ENCODE measurements at places on chromosomes 4 and X.

DNA sequence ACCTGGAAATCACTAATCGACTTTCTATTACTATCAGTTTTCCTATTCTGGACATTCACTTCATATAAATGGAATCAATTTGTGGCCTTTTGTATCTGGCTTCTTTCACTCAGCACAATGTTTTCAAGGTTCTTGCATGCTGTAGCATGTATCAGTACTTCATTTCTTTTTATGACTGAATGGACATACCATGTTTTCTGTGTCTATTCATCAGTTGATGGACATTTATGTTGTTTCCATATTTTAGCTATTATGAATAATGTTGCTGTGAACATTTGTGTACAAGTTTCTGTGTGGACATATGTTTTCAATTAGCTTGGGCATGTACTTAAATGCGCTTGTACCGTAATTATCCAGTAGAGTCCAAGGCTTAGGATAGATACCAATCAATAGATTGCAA, 19.9 kb upstream of the RELL1 start:
- DNase-seq, result no peak

GRCh38 chr4:138999666-139000065, 15.9 kb upstream of the NOCT start:
- DNase-seq, result no peak

DNA sequence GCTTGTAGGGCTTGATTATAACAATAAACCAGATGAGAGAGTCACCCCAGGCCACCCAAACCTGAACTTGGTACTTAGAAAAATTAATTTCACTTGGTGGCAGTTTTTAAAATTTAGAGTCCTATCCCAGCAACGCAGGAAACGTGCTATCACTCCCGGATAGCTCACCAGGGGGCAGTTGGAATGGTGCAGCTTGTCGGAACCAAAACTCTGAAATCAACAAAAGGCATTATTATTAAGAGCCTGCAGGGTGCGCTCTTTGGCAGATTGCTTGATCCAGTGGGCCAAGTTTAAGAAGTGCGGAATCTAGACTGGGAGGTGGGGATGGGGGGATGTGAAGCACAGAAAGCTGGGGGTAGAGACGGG, 2.4 kb downstream of the FRAS1 start:
- DNase-seq, result no peak

- no peak for DNase-seq
Observed at GRCh38 chrX:153625271-153626024, 21.6 kb upstream of the DUSP9 start.

GRCh38 chrX:53116101-53116500, 22.2 kb downstream of the KANTR start:
- DNase-seq, result no peak

- DNase-seq, result no peak
Observed at GRCh38 chrX:6041630-6042029, 187.0 kb downstream of the NLGN4X start.

- DNase-seq, result no peak
Observed at GRCh38 chr4:128517739-128518510, 230.3 kb upstream of the PGRMC2 start.

DNA sequence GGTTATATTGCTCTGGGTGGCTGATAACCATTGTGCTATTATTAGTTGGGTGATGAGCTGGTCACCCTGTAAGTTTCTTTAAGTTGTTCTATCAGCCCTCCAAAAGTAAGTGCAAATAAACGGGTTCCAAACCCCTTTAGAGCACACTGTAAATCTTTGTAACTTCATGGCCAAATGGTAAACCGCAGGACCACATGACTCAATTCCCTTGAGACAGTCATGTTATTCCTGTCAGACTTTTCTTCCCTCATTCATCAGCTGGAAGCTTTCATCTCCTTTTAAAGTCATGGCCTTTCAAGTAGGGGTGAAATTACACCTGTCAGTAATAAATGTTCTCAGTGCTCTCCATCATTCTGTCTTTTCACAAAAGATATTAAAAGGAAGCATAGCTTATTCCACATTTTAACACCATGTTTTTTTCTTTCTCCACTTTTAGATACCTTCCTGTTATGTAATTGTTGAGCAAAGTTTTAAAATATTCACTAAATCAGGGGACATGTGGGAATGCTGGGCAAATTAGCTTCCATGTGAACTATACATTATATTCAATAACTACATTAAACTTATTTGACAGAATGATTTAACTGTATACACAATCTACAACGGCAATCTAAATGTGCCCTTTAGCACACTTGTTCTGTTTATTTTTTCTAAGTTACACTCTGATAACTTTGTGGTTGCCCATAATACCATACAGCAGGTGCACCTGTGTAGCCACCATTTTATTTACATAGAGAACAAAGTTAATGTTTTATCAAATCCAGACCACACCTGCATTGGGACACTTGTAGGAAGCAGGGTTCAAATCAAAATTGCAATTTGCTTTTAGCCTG, 275.5 kb downstream of the CFAP299 start:
- no peak for DNase-seq

DNA sequence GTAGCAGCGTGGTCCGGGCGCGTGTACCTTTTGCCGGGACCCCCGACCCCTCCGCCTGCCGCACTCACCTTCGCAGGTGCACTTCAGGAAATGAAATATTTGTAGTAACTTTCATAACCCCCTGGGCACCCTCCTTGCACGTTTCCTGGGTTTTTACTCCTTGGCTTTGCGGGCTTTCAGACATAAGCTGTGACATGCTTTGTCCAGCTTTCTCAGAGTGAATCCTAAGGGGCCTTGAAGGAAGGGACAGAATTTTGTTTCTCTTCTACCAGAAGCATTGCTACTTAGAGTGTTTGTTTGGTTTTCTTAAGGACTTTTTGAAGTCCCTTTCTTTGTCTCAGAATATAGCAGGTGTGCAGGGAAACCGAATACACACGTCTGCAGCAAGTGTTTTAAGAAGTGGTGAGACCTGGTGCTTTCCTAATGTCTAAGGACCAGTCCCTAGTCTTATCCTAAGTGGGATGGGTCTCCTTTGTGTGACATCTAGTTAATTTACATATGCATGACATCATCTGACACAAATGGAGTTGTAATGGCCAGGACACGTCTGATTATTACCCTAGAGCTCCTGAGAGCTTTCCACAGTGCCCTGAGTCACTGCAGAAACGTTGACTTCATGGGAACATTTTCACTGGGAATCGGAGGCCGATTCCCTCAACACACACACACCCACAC, 1.3 kb downstream of the FAM149A start:
- no peak for DNase-seq

DNA sequence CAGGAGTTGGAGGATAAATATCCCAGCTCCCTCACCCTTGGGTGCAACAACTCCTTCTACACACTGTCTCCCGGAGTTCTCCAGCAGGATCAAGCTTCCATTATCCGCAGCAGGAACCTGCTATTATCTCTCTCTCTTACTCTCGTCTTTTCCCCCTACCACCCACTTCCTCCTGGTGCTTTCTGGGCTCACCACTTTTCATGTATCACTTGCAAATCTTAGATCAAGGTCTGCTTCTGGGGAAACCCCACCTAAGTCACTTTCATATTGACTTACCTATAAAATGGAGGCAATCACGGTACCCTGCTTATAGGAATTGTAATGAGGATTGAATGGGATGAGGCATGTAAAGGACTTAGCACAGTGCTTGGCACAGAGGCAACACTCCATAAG, 589.5 kb downstream of the BCOR start:
- DNase-seq, result no peak

- no peak for DNase-seq
Observed at GRCh38 chr4:16532240-16532970, 306.1 kb upstream of the TAPT1 start.

DNA sequence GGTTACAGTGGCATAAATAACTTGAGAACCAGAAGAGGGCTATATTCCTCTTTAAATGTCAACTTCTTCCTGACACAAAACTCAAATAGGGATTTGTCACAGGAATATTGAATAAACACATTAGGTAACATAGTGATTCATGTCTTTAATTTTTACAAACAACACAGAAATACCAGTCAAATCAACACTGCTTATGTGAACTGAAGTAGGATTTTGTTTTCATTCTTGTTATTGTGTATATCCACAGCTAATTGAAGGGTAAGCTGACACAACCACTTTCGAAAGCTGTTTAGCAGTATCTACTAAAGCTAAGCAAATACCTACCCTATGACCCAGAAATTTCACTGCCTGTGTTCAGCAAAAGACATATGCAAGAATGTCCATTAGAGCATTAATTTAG, 120.4 kb upstream of the EOLA2 start:
- no peak for DNase-seq

DNA sequence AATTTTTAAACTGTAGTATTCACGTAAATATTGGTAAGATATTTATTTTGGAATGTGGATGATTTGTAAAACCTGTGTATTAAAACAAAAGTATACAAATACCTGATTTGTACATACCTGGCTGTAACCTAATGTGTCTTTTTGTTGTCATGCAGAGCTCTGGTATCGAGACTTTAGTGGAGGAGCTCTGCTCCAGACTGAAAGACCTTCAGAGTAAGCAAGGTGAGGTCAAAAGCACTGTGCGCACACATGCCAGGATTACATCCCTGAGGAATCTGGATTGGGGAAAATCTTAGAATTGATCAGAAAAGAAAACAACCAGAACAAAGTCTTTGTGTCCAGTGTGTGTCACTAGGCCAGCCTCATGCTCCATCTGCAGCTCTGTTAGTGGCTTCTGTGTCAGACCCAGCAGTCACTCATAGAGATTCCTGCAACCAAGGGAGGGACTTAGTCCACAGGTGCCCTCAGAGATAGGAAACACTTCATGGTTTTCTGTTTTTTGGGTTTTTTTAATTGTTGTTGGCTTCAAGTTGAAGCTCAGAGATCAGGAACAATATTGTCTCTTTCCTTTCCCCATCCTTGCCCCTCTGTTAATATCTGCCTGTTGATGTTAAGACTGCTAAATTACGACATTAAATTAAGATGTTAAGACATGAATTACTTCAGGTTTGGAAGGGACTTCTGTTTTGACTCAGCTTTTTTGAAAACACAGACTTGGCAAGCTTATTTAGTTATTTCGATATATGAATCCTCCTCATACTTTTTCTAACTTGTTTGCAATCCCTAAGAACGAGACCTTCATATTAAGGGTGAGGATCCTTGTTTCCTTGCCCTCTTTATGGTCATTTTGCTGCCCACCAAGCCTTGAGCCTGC, 52.4 kb upstream of the TBC1D14 start:
- no peak for DNase-seq

- DNase-seq, result no peak
Observed at GRCh38 chr4:146076081-146076480, 99.4 kb upstream of the LSM6 start.

- DNase-seq, result no peak
Observed at GRCh38 chr4:15868111-15868510, 70.4 kb downstream of the FGFBP1 start.

DNA sequence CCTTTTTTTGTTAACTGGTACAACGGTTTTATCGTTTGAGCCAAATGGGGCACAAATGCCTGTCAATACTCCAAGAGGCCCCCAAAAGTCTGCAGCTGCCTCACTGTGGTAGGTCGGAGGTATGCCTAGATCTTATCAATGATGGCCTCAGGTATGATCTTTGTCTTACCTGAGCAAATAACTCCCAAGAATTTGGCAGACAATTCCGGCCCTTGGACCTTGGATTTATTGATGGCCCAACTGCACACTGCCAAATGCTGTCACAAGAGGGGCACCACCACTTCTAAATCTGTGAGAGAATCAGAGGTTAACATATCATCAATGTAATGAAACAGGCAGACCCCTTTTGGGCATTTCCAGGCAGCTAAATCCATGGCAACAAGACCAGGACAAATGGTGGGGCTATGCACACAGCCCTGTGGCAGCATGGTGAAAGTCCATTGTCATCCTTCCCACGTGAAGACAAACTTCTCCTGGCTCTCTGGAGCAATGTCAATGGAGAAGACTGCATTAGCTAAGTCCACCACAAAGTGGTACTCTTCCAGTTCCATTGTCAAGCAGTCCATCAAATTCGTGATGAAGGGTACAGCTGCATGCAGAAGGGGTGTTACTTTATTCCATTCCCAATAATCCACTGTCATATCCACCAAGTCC, 28.6 kb downstream of the CXCL13 start:
- no peak for DNase-seq

- no peak for DNase-seq
Observed at GRCh38 chr4:26724534-26724933, 136.1 kb upstream of the STIM2 start.

GRCh38 chrX:23035493-23035892, 35.7 kb downstream of the DDX53 start:
- DNase-seq, result no peak

DNA sequence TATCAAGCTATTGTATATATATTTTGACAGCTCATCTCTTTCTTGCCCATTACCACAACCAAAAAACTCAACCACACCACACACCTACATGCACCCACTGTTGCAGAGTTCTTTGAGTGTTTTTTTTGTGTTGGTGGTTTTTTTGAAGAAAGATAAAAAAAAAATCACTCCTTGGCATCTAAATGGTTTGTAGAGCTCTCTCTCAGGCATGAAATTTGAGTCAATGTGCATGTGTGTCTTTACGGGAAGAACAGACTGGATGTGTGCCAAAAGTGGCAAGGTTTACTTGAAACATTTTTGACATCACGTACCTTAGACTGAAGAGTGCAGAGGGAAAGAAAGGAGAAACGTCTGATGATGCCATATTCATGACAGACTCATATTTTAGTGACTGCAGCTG, 154.2 kb downstream of the FHIP1A start:
- DNase-seq, result no peak

DNA sequence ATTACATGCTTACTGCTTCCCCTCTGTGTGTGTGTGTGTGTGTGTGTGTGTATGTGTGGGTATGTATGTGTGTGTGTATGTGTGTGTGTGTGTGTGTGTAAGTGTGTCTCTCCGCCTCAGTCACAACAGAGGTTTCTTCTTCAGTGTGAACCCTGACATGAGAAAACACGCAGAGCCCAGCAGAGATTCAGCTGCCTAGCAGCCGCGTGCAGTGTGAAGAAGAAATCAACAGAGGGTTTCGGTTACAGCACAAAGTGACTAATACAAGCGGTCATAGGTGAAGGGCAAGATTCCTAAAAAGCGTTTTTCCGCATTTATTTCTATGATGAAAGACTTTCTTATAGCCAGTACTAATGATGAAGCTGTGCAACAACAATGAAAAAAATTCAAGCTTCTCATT, 55.3 kb upstream of the ZFP42 start:
- DNase-seq, result no peak

DNA sequence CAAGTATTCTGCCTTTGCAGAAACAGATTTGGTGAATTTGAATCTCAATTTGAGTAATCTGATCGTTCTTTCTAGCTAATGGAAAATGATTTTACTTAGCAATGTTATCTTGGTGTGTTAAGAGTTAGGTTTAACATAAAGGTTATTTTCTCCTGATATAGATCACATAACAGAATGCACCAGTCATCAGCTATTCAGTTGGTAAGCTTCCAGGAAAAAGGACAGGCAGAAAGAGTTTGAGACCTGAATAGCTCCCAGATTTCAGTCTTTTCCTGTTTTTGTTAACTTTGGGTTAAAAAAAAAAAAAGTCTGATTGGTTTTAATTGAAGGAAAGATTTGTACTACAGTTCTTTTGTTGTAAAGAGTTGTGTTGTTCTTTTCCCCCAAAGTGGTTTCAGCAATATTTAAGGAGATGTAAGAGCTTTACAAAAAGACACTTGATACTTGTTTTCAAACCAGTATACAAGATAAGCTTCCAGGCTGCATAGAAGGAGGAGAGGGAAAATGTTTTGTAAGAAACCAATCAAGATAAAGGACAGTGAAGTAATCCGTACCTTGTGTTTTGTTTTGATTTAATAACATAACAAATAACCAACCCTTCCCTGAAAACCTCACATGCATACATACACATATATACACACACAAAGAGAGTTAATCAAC, 15.3 kb downstream of the PLP1 start:
- no peak for DNase-seq

All from stimulated activated CD8-positive, alpha-beta memory T cell treated with anti-CD3 and anti-CD28 coated beads, Interleukin-7, amount 100 ng/mL, for 24 hours (primary cell).